Stimulated activated CD8-positive, alpha-beta memory T cell treated with anti-CD3 and anti-CD28 coated beads, Interleukin-2, amount 100 ng/mL, for 1 hour (primary cell): ENCODE measurements at places on chromosomes 3 and 15.

- no peak for DNase-seq
These were observed 463.2 kb upstream of the GBE1 start for GRCh38 chr3:82224661-82225060.

DNA sequence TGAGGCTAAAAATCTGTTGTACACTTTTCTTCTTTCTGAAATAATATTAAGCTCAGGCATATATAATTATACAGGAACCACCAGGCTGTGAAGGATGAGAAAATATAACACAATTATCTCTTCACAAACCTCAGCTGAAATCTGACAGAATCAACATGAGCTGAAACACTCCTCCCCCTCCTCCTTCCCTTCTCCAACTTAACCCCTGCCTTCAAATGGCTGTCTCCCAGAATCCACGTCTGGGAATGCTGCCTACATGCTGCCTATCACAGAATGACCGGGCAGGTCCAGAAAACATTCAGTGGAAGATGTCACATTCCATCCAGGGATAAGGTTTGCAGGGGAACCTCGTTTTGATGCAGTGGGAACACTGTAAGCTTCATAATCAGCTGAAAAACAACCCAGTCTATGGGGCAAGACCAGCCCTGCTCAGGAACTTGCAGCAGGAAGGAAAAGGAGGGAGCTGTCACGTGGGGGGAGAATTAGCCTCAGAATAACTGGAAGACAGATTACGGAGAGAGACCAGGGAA lies 44.0 kb upstream of the SEMA6D start:
- DNase-seq = no peak

DNA sequence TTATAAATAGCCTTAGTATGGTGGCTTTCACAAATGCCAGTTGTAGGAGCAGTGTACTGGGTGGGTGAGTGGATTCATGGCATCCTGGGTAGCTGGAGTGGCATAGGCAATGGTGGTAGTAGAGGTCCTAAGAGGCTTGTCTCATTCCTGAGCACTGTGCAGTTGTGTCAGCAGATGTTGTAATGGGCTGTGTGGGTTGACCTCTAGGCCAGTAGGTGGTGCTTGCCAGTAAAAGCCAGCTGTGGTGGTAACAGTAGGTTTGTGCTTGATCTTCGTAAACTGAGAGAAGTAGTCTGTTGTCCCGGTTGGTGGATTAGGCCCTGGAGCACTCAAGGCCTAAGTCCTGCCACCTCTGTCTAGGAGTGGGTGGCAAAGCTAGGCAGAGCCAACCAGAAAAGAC lies 149.7 kb upstream of the SUCLG2 start:
- no peak for DNase-seq

GRCh38 chr3:120410116-120410515 lies 40.7 kb downstream of the FSTL1 start:
- DNase-seq = no peak

- no peak for DNase-seq
These were observed 110.8 kb downstream of the LRIG1 start for GRCh38 chr3:66390013-66390412.

DNA sequence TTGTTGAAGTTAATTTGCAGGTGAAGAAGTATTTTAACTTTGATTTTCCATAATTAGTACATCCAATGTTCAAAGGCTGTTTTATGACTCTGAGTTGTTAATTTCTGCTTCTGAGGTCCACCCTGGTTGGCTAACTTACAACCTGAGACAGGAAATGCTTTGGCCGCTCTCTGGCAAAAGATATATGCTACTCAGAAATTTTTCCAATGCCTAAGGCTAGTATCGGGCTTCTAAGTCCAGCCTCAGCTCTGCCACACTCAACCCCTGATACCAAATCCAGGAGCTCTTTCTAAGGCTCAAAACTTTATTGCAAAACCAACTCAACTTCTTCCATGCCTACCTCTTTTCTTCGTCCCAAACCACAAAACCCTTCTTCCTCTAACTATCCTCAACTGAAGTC lies 192.9 kb downstream of the NEK10 start:
- DNase-seq = no peak

DNA sequence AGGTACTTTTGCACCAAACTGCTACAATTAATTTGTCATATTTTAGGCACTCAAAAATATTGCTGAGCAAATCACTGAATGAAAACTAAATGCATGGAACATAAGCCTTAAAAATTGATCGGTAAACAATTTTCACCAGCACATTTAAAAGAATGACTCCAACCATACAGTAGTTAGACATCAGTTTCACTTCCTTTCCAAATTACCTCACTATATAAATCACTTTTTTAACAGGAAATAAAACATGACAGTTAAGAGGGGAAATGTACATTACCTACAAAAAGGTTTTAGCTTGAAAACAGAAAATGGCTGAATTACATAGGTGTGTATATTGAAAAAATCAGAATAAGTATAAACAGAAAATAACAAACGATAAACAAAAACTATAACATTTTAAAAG lies 108.4 kb downstream of the SERPINI1 start:
- DNase-seq = no peak

DNA sequence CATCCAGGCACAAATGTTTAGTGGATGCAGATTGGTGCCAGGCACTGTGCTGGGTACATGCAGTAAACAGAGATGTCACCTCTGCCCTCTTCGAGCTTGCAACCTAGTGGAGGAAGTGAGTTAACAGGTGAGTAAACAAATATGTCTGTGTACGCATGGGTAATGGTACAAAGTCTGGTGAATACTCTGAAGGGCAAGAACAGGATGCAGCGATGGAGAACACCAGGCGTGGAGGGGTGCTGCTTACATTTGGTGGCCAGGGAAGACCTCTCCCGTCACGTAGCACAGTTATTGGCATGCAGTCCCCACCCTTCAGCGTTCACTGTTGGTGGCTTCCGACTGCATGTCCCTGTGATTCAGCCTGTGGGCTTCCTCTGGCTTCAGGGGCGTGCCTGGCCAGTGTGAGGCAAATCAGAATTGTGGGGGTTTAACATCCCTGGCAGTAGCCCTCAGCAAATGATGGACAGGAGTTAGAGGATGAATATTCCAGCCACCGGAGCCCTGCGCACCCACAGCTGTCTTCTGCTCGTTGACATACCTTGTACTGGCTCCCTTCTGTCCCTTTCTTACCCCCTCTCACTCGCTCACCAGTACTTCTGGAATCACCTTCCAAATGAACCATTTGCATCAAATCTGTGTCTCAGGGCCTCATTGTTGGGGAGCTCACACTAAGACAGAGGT lies 9.1 kb upstream of the HDAC11 start:
- DNase-seq = no peak

- DNase-seq = no peak
These were observed 51.3 kb downstream of the TPRG1 start for GRCh38 chr3:189222927-189223636.

GRCh38 chr3:194422188-194422587 lies 23.1 kb upstream of the GP5 start:
- DNase-seq = no peak

DNA sequence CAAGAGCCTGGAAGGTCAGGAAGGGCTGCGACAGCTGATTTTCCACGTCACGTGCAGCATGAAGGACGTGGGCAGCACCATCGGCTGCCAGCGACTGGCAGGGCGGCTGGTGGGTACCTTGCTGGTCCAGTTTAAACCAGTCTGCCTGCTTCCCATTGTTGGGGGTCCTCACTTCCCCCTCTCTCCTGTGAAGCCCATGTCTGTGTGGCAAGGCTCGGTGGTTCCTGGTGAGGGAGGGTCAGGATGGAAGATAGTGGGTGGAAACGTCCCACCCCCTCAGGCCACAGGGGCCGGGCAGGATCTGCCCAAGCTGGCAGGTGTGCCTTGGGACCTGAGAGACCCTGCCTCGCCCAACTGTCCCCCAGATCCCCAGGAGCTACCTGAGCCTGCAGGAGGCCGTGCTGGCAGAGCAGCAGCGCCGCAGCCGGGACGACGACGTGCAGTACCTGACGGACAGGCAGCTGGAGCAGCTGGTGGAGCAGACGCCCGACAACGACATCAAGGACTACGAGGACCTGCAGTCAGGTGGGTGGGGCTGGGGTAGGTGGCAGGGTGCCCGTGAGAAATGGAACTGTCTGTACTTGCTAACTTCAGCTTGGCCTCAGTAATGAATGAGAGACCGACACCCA lies 108.2 kb downstream of the LRRK1 start:
- DNase-seq = no peak
